Dermis blood vessel endothelial cell (primary cell): ENCODE measurements at places on chromosomes 7 and 10.

DNA sequence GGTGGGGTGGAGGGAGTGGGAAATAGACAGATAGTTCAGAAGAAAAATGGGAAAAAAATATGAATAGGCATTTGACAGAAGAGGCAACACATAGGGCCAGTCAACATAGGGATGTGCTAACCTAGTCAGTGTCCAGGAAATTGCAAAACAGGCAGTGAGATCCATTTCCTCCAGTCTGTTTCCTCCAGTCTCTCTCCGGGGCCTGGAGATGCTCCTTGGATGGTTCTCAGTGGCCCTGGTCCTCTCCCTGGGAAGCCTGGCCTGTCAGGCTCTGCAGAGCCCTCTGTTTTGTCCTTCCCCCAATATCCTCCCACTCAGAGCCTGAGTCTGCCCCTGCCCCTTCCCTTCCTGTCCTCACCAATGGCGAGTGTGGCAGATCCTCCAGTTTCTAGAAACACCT, 52.6 kb downstream of the SYPL1 start:
- no peak for DNase-seq

DNA sequence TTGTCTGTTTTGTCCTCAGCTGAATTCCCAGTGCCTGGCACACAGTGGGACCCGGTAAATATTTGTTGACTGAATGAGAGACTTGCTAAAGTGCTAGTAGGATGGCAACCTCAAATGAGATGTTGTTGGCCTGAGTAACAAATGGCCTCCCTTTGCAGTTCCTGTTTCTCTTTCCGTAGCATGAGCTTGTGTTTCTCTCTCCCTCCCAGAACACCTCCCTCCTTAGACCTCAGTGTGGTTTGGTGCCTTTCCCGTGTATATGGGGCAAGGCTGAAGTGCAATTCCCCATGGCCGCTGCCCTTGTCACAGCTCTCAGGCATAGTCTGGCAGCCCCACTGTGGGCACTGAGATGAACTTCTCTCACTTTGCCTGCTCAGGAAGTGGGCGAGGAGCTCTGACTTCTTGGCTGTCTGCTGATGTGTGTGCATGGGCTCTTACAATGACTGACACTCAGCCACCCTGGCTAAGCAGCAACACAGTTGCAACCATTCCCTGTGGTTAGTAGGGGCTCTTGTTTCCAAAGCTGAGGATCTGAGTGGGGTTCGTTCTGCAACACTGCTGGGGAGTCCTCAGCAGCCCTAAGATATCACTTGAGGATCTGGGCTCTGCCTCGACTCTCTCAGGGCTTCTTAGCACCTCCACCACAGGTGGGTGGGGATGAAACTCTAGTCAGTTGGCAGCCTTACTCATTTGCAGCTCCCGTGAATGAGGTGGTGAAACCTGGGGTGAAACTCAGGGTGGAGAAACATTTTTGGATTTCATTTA, 136.1 kb downstream of the ICA1 start:
- DNase-seq = no peak

DNA sequence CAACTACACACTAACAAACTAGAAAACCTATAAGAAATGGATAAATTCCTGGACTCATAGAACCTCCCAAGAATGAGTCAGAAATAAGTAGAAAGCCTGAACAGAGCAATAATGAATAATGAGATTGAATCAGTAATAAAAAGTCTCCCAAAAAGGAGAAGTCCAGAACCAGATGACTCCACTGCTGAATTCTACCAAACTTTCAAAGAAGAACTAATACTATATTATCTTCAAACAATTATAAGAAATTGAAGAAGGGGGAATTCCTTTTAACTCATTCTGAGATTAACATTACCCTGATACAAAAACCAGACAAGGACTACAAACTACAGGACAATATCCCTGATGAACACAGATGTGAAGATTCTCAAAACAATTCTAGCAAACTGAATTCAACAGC, 47.8 kb upstream of the CDK6 start:
- DNase-seq = no peak

GRCh38 chr10:48579251-48579960, 25.5 kb downstream of the ARHGAP22 start:
- DNase-seq = no peak

- DNase-seq = no peak
These were observed 101.3 kb downstream of the EGFR start for GRCh38 chr7:55120074-55120473.

- DNase-seq = no peak
These were observed 41.9 kb downstream of the C10orf120 start for GRCh38 chr10:122657729-122658128.

DNA sequence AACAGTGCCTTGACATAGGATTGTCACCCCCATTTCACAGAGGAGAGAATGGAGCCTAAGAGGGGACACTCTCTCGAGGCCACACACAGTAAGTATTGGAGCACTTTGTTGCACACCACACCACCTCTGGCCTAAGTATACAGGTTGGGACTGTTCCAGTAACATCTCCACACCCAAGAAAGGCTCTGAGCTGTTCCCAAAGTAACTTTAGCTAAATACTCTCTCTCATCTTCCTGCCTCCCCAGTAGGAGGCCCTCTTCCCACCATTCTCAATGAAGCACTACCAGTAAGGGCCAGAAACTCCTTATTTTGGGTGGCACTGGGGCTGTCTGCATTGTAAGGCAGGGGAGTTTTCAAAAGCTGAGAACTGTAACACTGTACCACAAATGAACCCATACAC, 189.5 kb downstream of the ZNF438 start:
- no peak for DNase-seq

- no peak for DNase-seq
These were observed 161.2 kb downstream of the SVIL start for GRCh38 chr10:29473406-29474100.

- peak; percentile 67 for DNase-seq
These were observed 41.7 kb downstream of the AKR1E2 start for GRCh38 chr10:4867520-4868356.

- DNase-seq = no peak
These were observed 1.3 kb downstream of the ARHGAP22 start for GRCh38 chr10:48603421-48604038.

DNA sequence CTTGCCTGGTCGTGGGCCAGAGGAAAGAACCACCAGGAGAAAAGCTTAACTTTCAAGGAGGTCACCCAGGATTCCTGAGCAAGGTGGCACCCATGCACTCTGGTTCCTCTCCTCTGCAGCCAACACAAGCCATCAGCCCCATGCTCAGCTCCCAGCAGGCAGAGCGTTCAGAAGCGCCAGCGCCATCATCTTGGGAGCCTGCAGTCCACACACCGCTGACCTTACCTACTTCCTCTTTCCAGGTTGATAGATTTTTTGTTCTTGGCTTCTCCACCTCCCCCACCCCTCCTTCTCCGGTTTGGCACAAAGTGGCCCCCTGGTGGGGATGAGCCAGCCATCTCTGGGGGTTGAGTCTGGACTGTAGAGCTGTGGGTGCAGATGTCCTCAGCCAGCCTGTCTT, 1.7 kb upstream of the WDR86 start:
- no peak for DNase-seq

DNA sequence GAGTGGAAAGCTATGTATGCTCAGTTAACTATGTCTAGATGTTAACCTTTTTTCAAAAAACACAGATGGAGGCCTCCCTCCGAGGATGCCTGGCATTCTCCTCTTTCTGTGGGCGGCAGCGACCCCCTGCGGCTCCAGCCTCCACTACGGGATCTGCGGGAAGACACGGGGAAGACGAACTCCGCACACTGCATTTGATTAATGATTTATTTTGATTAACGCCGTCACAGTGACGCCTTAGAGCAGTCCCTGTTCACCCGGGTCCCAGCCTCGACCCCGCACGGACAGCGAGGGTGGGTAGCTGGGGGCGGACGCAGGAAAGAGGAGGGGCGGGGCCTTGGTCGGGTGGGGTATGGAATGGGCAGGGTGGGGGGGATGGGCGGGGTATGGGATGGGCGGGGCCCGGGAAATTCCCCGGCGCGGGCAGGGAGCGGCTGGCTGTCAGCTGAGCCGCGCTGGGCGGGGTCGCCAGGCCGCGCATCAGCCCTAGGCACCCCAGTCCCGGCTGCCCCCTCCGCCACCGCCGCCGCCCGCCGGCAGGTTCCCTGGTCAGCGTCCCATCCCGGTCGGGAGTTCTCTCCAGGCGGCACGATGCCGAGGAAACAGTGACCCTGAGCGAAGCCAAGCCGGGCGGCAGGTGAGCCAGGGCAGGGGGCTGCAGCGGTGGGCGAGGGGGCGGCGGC, at the start of gene OPTN:
Gene OPTN (plus strand): TSS at position 498 of the 683 bp plus-strand sequence. CDS start 8,960 bp downstream, outside the sequence.
- DNase-seq = peak; percentile 85

- DNase-seq = no peak
These were observed 56.3 kb upstream of the ZEB1 start for GRCh38 chr10:31262672-31263071.

GRCh38 chr10:101226491-101227428, 2.5 kb downstream of the LBX1 start:
- DNase-seq = no peak

DNA sequence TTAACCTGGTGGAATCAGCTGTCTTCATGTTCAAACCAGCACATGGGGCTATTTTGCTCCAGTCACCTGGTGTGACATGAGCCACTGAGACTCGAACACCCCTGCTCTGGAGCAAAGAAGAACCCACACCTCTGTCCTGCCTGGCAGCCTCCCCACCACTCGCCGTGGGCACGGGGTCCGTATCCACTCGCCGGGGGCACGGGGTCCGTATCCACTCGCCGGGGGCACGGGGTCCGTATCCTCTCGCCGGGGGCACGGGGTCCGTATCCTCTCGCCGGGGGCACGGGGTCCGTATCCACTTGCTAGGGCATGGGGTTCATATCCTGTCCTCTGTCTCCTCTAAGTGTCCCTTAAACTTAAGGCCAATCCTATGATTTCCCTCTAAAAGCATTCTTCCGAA, 558.7 kb downstream of the PTPRN2 start:
- DNase-seq = no peak

DNA sequence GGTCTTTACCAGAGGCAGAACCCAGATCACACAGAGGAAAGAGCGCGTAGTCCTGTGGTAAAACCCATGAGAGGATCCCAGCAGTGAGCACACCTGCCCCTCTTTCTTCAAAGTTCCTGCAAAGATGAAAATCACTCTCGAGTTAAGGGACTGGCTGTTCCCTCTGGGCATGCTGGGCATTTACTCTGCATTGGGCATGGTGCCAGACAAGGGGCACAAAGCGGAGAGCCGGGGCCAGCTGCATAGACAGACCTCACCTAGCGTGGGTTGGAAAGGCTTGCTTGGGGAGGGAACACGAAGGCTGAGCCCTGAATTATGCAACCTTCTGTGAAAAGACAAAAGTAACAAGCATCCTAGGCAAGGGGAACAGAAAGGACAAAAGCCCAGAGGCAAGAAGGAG, 120.0 kb upstream of the TCERG1L start:
- DNase-seq = no peak

GRCh38 chr10:119217401-119217800, 10.0 kb downstream of the GRK5 start:
- no peak for DNase-seq

GRCh38 chr10:90447831-90448230, 410.0 kb downstream of the HTR7 start:
- no peak for DNase-seq

DNA sequence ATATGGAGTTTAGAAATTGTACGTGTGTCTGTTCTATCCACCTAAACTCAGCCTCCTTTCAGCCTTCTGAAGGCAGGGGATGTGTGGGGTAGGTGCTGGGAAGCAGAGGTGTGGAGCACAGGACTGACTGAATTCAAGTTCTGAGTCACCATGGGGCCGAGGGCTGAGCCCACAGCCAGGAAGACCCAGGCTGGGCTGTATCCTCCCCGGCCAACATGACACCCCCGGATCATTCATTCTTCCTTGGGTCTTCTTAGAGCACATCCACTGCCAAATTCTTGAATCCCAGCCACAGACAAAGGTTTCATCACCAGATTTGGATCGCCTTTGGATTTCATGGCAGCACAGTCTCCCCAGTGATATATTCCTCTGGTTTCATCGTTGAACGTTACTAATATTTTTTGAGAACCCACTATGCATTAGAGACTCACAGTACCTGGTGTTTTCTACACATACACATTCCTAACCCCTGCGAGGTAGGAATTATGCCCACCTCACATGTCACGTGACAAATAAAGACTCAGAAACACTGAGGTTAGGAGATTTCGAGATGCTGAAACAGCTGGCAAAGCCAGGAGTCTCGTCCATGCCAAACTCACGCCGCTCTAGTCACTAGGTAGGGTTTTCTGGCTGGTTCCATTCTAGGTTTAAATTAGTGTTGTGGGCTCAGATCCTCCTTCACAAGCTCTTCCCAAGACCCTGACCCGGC, 26.9 kb downstream of the CCDC3 start:
- no peak for DNase-seq

DNA sequence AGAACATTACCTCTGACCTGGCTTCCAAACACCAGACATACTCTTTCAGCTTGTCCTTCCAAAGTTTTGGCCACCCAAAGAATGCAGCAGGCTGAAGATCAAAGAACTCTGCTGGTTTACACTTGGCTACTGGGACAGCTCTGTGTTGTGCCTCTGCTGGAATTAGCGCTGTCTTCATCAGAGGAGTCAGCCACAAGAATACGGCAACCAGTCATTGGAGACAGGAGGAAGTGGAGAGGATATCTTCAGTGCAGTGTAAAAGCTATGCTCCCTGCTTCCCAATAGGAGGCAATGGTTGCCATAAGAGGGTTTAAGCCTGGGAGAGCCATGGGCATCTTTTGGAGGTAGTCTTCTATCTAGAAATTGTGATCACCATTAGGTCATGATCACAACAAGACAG, 126.7 kb upstream of the WNT16 start:
- DNase-seq = no peak

DNA sequence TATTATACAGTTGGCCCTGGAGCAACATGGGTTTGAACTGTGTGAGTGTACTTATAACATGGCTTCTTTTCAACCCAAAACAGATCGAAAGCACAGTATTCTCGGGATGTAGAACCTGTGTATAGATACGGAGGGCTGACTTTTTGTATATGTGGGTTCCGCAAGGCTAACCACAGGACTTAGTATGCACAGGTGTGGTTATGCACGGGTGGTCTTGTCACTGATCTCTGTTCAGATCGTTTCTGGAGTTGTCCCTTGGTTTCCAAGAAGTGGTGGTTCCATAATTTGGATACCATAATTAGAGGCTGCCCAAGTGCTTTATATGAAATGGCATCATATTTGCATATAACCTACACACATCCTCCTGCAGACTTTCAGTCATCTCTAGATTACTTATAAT, 10.9 kb upstream of the BHLHA15 start:
- DNase-seq = no peak

- DNase-seq = no peak
These were observed 26.9 kb upstream of the NRBF2 start for GRCh38 chr10:63106111-63106755.

- DNase-seq = no peak
These were observed 46.6 kb upstream of the ADRA2A start for GRCh38 chr10:111030042-111030750.

DNA sequence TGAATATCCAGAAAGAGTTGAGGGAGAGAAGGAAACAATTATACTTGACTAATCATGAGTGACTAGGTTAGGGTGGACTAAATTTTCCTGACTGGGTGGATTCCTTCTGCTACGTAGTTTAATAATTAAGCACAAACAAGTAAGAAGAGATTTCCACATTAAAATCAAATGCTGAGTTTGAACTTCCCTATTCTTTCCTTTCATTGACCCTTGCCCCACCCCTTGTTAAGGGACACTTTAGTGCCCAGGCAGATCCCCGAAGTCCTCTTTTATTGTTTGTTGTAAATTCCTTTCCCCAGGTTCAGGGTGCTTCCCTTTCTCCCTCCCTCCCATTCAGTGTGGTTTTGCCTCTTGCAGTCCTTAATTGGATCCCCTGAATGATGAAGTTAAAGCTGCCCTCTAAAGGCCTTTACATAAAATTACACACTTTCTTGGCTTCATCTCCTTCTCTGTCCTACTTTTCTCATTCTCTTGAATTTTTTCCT, 8.8 kb upstream of the SPAM1 start:
- peak; percentile 39 for DNase-seq
